Pulmonary artery endothelial cell (primary cell): ENCODE measurements at places on chromosomes 6 and 20. TPM values are rescaled to one million over a fixed set of nuclear protein-coding genes. Genes with fewer than 3 reads are reported as not detected.

DNA sequence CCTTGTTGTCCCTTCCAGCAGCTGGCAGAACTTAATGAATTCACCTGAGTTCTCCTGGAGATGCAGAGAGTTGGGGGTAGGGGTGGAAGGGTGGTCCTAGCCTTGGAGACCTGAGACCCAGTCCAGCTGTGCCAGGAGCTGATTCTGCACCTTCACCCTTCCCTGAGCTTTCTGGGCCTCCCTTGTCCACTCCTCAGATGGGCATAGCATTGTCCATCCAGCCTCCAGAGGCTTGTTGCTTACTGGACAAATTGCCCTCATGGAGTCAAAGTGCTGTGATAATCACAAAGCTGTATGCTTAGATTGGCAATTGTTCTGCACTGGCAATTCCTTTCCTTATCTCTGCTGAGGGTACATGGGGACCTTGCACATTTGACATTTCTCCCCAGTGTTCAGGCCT, 16.5 kb downstream of the CST9L start:
- no peak for DNase-seq

- no peak for DNase-seq
Observed at GRCh38 chr20:16821211-16822089, 73.3 kb downstream of the OTOR start.

- DNase-seq, result no peak
Observed at GRCh38 chr6:110366256-110366655, 8.1 kb upstream of the METTL24 start.

DNA sequence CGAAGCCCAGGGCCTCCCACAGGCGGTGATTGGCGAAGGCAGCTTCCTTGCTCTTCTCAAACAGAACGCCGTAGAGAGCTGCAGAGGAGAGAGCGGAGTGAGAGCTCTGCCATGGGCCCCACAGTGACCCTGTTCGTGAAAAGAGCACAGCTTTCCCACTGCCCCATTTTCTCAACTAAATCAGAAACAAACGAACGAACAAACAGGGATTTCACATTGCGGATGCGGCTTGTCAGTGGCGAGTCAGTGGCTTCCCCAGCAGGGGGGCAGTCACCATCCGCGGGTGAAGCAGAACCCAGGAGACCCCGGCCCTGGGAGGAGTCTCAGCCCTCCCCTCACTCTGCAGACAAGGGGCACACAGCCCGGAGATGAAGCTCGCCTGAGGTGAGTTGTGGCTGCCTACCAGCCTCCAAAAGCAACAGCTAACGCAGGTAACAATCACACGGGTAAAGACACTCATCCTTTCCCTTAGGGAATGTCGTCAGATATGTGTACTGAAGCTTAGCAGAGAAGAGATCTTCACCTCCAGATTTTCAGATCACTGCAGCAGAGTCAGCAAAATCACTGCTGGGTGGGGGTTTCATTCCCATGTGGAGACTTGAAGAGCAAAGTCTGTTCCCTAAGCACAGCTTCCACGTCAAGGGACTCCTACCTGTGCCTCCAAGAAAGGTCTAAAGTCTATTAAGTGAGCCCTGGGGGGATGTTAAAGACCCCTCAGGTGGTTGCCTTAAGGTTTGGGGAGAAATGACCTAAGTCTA, 51.2 kb upstream of the GPR31 start:
- no peak for DNase-seq

DNA sequence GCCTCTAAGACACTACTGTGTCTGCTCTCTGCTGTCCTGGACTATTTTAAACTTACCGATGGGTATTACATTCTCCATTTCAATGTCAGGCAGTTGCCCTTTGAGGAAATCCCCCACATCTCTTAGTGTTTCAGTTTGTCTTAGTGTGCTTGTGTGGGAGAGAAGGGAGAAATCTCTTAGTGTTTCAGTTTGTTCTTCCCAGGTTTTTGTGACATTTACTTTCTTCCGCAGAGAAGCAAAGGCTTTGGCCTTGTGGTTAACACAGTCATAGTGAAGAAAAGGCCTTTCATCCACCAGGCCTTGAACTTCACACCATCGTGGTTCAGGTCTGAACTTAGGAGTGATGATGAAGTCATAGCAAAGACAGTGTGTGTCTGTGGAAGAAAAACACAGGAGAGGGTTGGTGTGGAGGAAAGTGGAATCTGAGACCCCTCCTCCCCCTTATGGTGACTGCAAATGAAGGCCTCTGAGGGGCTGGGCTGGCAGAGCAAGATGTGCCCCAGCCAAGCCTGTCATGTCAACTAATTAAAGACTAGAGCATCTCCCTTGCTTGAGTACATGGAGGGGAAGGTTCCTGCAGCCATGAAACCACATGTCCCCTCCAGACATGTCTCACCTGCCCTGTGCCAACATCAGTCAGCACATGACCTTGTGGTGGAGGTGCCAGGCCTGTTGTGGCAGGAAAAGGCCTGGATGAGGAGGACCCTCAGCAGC, 23.9 kb downstream of the RAET1L start:
- no peak for DNase-seq

The SS18L1 gene
- 9.7 and 14.2 TPM in 2 replicates for total RNA-seq

The CASS4 gene
- 0.07 TPM in 1 of 2 replicates, not detected in the other for total RNA-seq

The ISM1 gene
- total RNA-seq, result under 0.01 and 0.04 TPM in 2 replicates
